CD8-positive, alpha-beta memory T cell (primary cell): ENCODE measurements at places on chromosomes 5 and 9. TPM values are rescaled to one million over a fixed set of nuclear protein-coding genes. Genes with fewer than 3 reads are reported as not detected.
A peak's percentile ranks its signal among the peaks of the same experiment; 100 is the strongest.

Gene AQP3
- 8.7 TPM for total RNA-seq

Gene OMD
- total RNA-seq = not detected

Gene MACIR
- total RNA-seq = 10.5 TPM

Gene DPYSL3
- total RNA-seq = 0.13 TPM

Gene DOCK8
- total RNA-seq = 141 TPM

Gene LCN9
- total RNA-seq = not detected

Gene PCDHGA12
- total RNA-seq = 0.09 TPM

Gene MYOZ3
- not detected for total RNA-seq

DNA sequence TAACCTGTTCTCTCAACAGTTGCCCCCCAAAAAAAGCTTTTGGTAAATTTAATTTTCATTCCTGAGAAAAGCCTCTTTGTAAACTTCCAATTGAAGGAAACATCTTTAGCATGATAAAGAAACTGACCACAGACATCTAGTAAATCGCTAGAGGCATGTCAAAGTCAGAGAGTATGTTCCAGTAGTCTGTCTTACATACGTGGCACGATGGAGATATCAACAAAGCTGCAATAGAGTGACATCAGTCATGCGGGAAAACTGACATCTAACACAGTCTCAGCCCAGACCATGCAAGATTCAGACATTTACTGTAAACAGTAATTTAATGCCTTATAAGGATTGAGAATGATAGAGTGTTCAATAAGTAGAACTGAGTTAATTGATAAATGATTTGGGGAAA, 45.1 kb downstream of the GARNL3 start:
- H3K27ac ChIP-seq = no peak overlapping the region
- no peak overlapping the region for H3K4me3 ChIP-seq
- H3K4me1 ChIP-seq = no peaks in the 10 kb centered on the region
- no peak for DNase-seq

DNA sequence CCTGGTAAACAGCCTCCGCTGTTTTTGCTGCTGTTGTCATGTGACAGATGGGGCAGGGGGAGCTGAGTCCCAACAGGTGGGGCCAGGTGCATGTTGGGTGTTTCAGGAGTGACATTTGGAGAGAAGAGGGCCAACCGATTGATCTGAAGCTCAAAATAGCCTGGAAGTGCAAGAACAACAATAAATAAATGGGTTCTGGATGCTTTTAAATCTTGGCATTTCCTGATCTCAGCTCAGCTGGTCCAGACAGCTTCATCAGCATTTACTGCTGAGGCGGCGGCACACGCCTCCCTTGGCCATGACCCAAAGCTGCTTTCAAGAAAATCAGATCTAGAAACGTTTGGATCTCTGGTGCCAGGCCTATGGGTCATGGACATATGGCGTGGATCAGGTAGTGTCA, 70.5 kb downstream of the PPARGC1B start:
- H3K36me3 ChIP-seq = no peaks in the 10 kb centered on the region
- H3K4me3 ChIP-seq = no peak overlapping the region
- DNase-seq = no peak
- no peak overlapping the region for H3K27ac ChIP-seq
- H3K27me3 ChIP-seq = no peaks in the 10 kb centered on the region

GRCh38 chr9:124444166-124444565, 6.1 kb upstream of the ADGRD2 start:
- no peak overlapping the region for H3K4me3 ChIP-seq
- H3K27me3 ChIP-seq = no peaks in the 10 kb centered on the region
- H3K36me3 ChIP-seq = no peaks in the 10 kb centered on the region
- no peaks in the 10 kb centered on the region for H3K4me1 ChIP-seq

DNA sequence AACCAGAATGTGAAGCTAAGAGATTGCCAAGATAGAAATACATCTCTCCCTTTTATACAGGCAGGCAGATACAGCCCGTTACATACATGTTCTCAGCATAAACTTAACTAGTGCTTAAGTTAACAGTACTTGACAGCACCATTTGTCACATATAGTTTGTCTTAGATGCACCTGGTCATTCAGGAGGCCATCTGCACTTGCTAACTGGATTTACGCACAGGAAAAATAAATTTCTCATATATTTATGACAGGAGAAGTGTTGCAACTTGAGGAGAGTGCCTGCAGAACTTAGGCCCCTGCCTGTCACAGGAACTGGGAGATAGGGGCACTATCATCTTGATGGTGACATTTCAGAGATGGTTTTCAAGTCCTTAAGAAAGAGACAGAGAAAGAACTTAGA, 1462.1 kb upstream of the CDH9 start:
- H3K36me3 ChIP-seq = no peaks in the 10 kb centered on the region
- H3K4me3 ChIP-seq = no peak overlapping the region
- H3K4me1 ChIP-seq = no peaks in the 10 kb centered on the region
- no peak for DNase-seq

DNA sequence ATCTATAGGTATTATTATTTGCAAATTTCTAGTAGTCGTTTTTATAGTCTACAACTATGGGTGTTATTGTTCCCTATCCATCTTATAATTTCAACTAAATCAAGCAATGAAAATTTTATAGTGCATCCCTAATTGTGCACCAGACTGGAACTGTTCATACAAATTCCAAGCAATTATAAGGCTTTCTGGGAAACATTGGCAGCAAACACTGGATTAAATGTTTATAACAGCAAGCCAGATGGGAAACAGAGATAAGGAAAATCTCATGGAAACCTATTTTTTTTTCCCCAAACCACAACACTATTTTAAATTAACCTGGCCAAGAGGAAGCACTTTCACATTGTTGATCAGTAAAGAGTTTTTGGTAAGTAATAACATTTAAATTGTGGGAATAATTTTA, 524.3 kb downstream of the RASEF start:
- no peak overlapping the region for H3K27ac ChIP-seq
- no peak for DNase-seq
- no peaks in the 10 kb centered on the region for H3K27me3 ChIP-seq
- no peak overlapping the region for H3K4me3 ChIP-seq
- no peaks in the 10 kb centered on the region for H3K4me1 ChIP-seq

DNA sequence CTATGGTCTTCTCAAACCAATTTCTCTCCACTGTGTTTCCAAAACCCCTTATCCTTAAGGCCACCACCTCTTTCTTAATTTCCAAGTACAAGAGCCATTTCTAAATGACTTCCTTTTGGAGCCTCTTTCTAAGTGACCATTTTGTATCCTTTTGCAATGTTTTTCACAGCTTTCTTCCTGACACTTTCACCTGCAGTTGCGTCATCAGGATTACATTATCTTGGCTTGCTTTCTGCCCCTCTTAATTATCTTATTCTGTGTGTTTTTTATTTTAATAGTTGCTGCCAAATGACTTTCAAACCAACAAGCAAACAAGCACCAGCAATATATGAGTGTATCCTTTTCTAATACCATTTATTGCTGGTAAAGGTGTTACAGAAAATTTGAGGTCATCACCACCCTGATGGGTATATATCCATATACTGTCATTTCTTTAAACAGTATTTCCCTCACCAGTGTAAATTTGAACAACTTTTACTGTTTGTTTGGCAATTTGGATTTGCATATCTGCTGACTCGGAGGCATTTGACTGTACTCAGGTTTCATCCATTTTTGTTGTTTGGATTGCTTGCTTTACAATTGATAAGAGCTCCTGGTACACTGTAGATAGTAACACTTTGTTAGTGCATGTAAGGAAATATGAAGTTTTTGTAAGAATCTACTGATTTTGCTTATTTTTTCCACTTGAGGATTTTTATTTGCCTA, 5.4 kb upstream of the ANXA1 start:
- H3K27me3 ChIP-seq = no peaks in the 10 kb centered on the region
- peak overlapping the region; percentile 14 for H3K27ac ChIP-seq
- H3K4me1 ChIP-seq = peaks cover 31% of the 10 kb centered on the region
- no peak overlapping the region for H3K4me3 ChIP-seq

- H3K27me3 ChIP-seq = no peaks in the 10 kb centered on the region
- no peak overlapping the region for H3K4me3 ChIP-seq
- no peaks in the 10 kb centered on the region for H3K36me3 ChIP-seq
- DNase-seq = no peak
These were observed 63.9 kb downstream of the C9orf152 start for GRCh38 chr9:110143950-110144545.

GRCh38 chr9:70160686-70161600, 97.8 kb upstream of the SMC5 start:
- no peaks in the 10 kb centered on the region for H3K4me1 ChIP-seq
- no peak for DNase-seq
- H3K4me3 ChIP-seq = no peak overlapping the region
- H3K27me3 ChIP-seq = no peaks in the 10 kb centered on the region

- H3K4me3 ChIP-seq = no peak overlapping the region
- H3K27me3 ChIP-seq = no peaks in the 10 kb centered on the region
- H3K27ac ChIP-seq = no peak overlapping the region
- no peaks in the 10 kb centered on the region for H3K36me3 ChIP-seq
These were observed 36.8 kb upstream of the NEK6 start for GRCh38 chr9:124220946-124221451.

DNA sequence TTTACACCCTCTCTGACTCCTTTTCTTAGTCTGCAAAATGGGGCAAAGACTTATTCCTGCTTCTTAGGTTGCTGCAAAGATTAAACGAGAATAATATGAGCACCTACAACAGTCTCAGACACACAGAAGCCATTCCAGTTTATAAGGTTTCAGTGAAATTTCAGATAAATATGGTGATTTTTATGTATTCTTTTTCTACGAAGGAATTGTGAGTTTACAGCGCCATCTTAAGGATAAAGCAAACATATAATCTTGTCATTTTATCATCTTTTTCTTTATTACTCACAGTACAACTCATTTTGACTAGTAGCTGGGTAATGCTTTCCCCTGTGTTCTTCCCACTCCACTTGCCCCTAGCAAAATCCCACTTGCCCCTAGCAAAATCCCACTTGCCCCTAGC, 29.2 kb upstream of the SMC5 start:
- no peak for DNase-seq
- H3K27ac ChIP-seq = no peak overlapping the region
- H3K4me1 ChIP-seq = no peaks in the 10 kb centered on the region
- H3K4me3 ChIP-seq = no peak overlapping the region
- no peaks in the 10 kb centered on the region for H3K36me3 ChIP-seq

GRCh38 chr5:170469414-170469813, 34.4 kb upstream of the KCNIP1 start:
- no peaks in the 10 kb centered on the region for H3K27me3 ChIP-seq
- H3K4me1 ChIP-seq = no peaks in the 10 kb centered on the region
- no peak for DNase-seq
- H3K4me3 ChIP-seq = no peak overlapping the region
- no peaks in the 10 kb centered on the region for H3K36me3 ChIP-seq
